M059J (cell line): ENCODE measurements at places on chromosomes 4 and X.

GRCh38 chr4:41644288-41644914 lies 104.1 kb downstream of the PHOX2B start:
- DNase-seq: no peak

- no peak for DNase-seq
Measured at GRCh38 chr4:153521478-153521877, 55.3 kb downstream of the TMEM131L start.

DNA sequence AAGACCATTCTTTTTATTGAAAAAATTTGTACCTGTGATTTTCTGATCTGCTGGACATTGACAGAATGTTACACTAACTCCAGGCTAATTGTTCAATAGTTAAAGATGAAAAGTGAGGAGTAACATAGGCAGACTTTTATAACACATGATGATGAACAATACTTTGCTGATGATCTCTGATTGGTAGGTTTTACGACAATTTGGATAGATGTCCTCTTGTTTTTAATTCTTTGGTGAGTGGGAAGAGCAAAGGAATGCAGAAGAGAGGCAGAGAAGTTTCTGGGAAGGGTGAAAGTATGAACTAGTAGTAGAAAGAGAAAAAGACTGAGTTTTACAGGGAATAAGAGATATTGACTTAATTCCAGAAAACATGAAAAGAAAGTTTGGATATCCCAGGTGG lies 267.3 kb upstream of the HAND2 start:
- no peak for DNase-seq

DNA sequence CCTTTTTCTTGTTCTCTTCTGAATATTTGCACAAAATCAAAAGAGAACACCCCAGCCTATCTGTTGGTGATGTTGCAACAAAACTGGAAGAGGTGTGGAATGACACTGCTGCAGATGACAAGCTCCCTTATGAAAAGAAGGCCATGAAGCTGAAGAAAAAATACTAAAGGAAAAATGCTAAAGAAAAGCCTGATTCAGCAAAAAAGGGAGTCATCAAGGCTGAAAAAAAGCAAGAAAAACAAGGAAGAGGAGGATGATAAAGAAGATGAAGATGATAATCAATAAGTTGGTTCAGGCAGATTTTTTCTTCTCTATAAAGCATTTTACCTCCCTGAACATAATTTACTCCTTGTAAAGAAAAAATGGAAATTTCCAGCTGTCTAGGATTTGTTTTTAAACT lies 1538.8 kb downstream of the RPA4 start:
- DNase-seq: no peak

GRCh38 chr4:94341481-94342370 lies 910 bp downstream of the HPGDS start:
- DNase-seq: no peak

GRCh38 chr4:107760281-107760947 lies 40.4 kb upstream of the PAPSS1 start:
- peak; percentile 42 for DNase-seq
